ENCODE measurements at places on chromosomes 1 and 21. TPM values are rescaled to one million over a fixed set of nuclear protein-coding genes. Genes with fewer than 3 reads are reported as not detected.

Gene S100A7A
- not detected for total RNA-seq

Gene ADGRL2
- not detected for total RNA-seq

Gene ISG15
- total RNA-seq: 25.8 TPM

Gene ZBTB7B
- total RNA-seq: 56.6 TPM

Gene PLEKHA6
- 0.61 TPM for total RNA-seq

Gene SPRR2F
- not detected for total RNA-seq

DNA sequence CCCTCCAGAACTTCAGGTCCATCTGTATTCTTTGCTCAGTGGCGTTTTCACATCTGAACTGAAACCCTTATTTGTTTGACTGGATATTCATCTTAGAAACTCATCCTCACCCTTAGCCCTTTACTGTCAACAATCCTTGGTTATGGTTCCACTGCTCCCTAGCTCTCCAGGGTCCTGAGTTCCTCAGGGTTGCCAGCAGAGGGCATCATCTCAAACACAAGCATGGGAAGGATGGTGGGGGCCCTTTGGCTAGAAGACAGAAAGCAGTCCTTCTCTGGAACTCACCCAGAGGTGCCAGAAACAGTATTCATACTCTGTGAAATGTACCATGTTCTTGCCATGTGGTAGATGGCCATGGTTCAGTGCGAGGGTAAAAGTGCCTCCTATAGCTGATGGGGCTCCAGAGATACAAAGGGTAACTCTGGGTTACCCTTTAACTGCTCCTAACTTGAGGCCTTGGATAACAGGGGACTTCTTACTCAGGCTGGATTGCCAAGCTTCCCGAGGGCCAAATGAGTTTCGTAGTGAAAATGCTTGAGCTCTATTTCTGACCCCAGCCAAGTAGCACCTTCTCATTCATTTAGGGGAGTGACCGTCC is 11.3 kb downstream of the NCSTN start:
- DNase-seq: no peak

DNA sequence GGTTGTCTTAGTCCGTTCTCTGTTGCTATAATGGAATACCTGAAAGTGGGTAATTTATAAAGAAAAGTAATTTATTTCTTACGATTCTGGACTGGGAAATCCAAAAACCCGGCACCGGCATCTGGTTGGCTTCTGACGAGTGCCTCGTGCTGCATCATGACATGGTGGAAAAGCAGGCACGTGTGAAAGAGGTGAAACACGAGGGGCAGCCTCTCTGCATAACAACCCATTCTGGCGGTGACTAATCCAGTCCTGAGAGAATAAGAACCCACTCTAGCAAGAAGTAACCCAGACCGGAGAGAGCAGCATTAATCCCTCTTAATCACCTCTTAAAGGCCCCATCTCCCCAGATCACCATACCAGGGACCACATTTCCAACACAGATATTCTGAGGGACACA is 2.7 kb upstream of the EDEM3 start:
- DNase-seq: no peak

GRCh38 chr1:90204780-90205179 is 209.9 kb downstream of the ZNF326 start:
- no peak for DNase-seq

DNA sequence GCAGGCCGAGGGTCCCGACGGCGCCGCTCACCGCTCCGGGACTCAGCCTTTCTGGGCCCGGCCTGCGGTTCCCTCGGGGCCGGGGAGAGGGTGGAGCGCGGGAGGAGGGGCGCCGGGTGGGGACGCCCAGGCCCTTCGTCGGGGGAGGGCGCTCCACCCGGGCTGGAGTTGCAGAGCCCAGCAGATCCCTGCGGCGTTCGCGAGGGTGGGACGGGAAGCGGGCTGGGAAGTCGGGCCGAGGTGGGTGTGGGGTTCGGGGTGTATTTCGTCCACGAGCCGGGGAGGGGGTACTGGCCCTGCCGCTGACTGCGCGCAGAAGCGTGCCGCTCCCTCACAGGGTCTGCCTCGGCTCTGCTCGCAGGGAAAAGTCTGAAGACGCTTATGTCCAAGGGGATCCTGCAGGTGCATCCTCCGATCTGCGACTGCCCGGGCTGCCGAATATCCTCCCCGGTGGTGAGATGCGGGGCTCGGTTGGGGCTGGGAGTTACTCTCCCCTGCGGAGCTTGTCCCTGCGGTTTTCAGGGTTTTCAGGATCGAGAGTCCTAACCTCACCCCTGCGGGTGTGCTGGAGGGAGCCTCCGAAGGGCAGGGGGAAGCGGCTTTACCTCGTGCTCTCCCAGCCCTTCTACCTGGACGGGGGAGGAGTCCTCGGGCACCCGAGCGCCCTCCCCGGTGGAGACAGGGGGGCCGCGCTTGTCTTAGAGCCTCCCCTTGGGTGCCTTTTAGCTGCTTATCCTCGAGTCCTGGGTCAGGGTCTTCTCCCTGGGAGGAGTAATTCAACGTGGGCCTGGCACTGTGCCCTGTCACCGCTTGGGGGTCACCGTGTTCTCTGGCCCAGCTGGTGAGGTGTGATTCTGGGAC is 2.1 kb downstream of the SAMD11 start:
- no peak for DNase-seq

- DNase-seq: no peak
Measured at GRCh38 chr1:112706505-112707220, at the start of gene RHOC. Gene RHOC, minus strand, starts transcription at chr1:112707127. Its CDS starts 3,328 bp downstream, at chr1:112703799.

GRCh38 chr21:32320059-32320458 is 21.4 kb downstream of the MRAP start:
- DNase-seq: no peak

GRCh38 chr1:107669996-107670395 is 295.0 kb downstream of the VAV3 start:
- DNase-seq: no peak

- DNase-seq: no peak
Measured at GRCh38 chr1:22207511-22208267, 64.8 kb upstream of the WNT4 start.

DNA sequence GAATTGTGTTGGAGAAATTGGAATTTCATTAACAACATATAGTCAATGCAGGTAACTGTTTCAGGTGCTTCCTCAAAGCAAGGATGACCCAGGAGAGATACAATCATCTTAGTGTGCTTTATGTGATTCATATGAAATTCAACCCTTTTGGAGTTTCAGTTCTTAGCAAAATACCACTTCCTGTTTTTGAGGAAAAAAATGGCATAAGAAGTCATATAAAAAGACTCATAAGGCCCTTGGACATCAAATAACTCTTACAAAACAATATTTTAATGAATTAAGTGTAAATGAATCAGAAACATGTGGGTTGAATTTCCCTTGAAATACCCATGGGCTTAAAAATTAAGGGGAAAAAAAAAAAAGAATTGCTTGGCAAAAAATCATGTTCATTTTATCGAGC is 926.6 kb downstream of the LTN1 start:
- DNase-seq: no peak

GRCh38 chr21:18529254-18529653 is 125.7 kb upstream of the TMPRSS15 start:
- DNase-seq: no peak

DNA sequence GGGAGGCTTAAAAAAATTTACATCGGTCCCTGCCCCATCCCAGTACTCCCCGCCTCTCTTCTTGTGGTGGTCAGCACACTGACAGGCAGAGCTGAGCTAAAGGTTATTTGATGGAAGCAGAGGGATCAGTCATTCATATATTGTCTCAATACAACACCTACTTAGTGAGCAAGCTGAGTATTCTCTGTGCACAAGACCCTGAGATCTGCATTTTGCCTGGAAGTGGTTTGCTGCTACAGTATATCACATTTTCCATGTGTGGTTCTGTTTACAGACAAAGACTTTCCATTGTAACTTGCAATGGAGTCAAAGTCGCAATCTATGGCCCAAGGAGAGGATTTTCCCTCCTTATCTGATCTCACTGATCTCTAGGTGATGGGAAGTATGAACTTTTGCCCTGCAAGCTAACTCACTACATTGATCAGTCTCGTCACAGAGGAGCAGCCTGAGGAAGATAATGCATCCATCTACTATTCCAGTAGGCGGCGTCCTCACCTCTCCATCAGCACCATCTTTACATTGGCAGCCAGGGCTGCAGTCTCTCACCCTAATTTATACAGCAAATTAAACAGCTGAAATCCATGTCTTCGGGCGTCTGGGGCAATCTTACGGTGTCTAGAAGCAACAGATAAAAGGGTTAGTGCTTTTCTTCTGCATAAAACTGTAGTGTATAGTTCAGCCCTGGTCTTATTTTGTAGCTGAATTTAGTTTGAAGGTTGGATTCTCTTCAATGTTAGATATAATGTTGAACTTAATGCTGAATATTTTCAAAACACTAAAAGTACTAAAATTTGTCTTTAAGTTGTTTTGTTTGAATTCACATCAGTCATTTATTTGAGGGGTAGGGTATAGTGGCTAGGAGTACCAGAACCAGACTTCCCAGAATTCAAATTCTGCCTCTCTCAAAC is 3.2 kb upstream of the TRAF5 start:
- DNase-seq: no peak

DNA sequence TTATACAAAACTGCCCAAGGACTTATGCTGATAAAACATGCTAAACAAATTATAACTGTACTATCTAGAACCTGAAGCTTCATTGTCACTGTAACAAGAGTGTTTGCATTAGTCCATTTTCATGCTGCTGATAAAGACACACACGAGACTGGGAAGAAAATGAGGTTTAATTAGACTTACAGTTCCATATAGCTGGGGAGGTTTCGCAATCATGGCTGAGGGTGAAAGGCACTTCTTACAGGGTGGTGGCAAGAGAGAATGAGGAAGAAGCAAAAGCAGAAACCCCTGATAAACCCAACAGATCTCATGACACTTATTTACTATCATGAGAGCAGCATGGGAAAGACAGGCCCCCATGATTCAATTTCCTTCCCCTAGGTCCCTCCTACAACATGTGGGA is 100.4 kb downstream of the SPATA6 start:
- DNase-seq: no peak

DNA sequence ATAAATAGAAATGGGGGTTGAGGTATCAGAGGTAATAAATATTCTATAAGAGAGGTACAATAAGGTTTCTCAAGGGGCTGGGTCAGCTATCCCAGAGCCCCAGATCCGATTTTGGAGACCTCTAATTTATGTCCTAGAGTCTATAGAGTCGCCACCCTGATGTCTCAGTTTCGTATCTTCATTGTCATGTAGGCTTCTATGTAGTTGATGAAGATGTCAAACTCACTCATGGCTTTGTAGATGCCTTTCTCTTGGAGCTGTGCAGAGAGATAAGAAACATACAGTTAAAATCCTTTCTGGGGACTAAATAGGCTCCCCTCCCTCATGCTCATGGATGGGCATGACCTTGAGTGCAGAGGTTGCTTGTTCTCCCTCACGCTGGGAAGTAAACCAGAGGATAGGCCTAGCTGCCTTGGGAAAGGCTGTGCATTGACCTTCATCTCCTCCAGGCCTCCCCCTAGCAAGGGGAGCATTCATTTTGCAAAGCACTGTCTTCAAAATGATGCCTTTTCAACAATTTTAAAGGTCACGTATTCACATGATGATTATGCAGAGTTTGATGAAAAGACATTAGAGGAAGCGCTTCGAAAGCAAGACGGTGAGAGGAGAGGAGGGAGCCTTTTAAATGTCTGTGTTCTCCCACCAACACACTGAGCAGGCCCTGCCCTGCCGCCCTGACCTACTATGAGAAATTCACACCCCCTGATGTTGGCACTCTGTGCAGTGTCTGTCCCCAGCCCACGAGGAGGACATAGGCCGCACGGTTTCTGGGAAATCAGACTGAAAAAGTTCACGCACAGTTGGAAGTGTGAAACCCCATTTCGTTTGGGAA is 1.9 kb upstream of the IL19 start:
- no peak for DNase-seq

Data from activated B cell treated with CpG ODN at 0.5 μM for 24 hours (primary cell).